ENCODE measurements at places on chromosomes 4 and X.

DNA sequence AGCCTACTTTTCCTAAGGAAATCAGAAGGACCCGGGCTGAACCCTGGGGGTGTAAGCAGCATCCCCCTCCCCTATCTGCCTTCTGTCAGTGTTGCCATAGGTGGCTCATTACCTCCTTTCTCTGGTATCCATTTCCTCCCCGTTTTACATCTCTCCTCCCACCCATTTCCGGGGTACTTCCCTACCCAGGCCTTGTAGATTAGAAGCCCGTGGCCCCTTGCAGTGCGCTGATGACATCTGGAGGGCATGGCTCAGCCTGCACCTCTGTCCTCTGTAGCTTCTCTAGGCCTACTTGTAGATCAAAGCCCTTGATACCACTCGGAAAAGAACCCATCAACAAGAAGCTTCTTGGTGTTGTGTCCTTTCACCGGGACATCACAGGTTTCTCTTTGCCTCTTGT, 71.8 kb downstream of the NBDY start:
- no peak for DNase-seq

DNA sequence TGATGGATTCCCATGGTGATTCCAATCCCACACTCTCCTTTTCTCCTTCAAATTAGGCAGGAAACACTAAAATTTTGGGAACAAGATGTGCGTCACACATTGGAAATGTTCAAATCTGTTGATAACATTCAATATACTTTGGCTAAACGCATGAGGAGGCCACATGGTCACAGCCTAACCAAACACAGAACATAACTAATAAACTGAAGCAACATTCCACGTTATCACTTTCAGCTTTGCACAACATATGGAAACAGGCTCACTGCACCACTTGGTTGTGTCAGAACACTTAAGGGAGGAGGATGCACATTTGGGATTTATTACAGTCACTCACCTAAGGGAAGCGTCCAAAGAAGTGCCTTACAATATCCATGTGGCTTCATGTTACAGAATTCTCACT, 4.7 kb downstream of the SH3RF1 start:
- DNase-seq = no peak

DNA sequence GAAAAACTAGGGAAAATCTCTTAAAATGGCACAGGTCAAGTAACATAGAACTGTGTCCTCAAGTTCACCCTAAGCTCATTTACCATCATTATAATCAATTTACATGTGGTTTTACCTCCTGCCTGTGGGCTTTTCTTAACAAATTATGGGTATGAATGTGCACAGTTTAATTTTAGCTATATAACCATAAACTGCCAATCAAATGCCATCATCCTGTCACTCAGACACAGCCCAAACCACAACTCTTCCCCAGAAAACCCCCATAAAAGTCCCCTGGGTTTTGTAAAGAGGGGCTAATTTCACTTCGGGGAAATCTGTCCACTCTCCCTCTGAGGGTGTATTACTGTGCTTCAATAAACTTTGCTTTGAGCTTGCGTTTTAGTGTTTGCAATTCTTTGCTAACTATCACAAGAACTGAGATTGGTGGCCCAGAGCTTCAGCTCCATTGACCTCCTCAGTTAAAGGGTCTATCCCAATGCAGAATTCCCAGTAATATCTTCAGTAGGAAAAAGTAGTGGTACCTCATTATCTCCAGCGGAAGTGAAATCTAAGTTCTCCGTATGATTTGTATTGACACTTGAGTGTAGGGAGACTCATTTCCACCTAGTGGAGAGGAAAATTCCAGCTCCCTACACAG, 394.6 kb downstream of the SPOCK3 start:
- no peak for DNase-seq

- peak; percentile 30 for DNase-seq
Observed at GRCh38 chrX:123993326-123993725, 31.8 kb downstream of the STAG2 start.

DNA sequence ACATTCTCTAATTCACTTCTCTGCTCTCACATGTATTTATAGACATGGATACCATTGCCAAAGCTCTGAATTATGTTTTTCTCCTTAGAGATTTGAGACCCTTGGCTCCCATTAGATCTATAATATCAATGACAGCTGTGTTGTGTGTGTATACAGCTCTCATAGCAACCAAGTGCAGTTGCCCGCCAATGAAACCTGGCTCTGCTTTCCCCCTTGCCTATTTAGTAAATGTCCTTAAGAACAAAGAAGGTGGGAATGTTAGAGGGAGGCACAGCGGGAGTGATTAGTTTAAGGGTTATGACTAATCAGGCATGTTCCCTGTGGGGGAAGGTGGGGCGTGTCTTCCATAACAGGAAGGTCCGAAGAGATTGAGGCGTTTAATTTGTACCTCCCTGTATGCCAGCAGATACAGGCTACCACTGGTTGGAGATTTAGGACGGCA, 100.5 kb upstream of the TBC1D9 start:
- DNase-seq = peak; percentile 94

DNA sequence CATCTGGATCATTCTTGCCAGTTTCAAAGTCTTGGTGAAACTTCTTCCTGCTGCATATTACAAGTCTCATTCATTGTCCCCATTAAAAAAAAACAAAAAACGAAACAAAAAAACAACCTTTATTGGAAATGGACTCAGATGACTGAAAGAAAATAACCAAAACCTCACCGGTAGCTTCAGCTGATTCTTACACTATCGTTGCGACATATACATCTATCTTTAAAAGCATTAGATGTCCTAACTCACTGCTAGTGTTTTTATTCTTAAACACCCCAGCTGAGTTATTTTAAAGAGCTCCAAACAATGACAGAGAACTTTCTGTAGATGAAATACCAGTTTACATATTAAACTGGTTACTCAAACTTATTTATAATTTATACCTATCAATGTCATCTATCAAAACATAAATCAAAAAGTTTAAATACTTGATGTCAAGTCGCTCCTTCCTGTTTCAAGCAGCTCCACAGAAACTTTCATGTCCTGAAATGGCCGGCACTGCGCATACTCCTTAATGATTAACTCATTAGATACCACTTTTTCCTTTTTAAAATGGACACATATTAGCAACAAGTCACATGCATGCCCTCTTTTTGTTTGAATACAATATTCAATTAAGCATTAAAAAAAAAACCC, 87.2 kb downstream of the HPRT1 start:
- no peak for DNase-seq

- DNase-seq = no peak
Observed at GRCh38 chr4:55069248-55069647, 56.1 kb downstream of the KDR start.

DNA sequence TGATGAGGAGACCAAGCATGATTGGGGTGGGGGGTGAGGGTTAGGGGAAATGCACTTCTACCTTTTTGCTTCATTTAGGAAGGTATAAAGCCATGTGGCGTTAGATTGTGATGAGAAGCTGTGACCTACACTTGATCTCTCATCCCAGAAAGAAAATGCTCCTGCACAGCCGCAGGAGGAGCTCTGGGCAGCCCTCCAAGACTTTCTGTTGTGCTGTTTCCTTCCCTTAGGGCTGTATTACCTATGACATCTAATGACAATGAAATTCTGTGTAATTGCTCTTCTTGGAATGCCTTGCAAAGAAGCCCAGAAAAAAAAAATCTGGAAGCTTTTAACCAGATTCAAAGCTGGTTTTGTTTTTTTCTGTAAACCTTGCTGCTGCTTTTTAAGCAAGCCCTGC, 13.4 kb downstream of the PRPS2 start:
- DNase-seq = peak; percentile 36
